ENCODE measurements at places on chromosomes 5 and 9. TPM values are rescaled to one million over a fixed set of nuclear protein-coding genes. Genes with fewer than 3 reads are reported as not detected.

PCSK5 gene
- total RNA-seq: 1.7 TPM

SCGB3A2 gene
- total RNA-seq: not detected

DNA sequence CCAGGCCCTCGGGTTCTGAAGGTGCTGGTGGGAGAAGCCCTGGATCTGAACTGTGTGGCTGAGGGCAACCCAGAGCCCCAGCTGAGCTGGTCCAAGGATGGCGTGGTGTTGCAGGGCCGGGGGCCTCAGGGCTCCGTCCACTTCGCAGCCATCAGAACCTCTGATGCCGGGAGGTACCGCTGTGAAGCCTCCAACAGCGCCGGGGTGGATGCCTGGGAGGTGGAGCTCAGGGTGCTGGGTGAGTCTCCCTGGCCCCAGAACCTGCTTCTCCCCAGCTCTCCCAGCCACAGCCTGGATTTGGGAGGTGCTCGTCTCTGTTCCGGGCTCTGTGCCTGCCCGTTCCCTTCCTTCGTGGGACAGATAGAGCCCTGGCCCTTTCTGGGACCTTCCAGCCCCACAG is 75.6 kb downstream of the HMCN2 start:
- no peaks in the 10 kb centered on the region for H3K36me3 ChIP-seq
- H3K27ac ChIP-seq: no peak overlapping the region
- no peaks in the 10 kb centered on the region for H3K4me1 ChIP-seq
- DNase-seq: no peak
- no peak overlapping the region for H3K4me3 ChIP-seq

DNA sequence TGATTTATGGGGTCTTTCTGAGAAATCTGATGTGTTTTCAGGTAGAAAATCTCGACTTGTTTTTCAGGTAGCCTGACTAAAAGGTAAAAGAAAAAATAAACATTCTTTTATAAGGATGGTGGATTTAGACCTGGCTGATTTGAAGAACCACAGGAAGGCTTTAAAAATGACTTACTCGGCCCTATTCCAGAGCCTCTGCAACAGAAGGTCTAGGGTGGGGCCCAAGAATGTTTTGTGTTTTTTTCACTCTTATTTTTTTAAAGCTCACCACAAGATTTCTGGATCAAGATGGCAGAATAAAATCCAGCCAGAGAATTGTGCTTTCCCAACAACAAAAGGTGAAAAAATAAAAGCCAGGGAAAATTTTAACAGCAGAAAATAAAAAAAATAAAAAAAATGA is 59.1 kb downstream of the FNBP1 start:
- DNase-seq: no peak
- H3K27ac ChIP-seq: no peak overlapping the region
- H3K4me1 ChIP-seq: peaks cover 51% of the 10 kb centered on the region
- H3K36me3 ChIP-seq: peaks cover 50% of the 10 kb centered on the region
